ENCODE measurements at places on chromosomes 3 and 15. TPM values are rescaled to one million over a fixed set of nuclear protein-coding genes. Genes with fewer than 3 reads are reported as not detected.

Gene APH1B
- 11.7 TPM for total RNA-seq

Gene RPL4
- 3,009 TPM for total RNA-seq

Gene GOLGA6D
- not detected for total RNA-seq

Gene KCNAB1
- 4.8 TPM for total RNA-seq

Gene UBR1
- total RNA-seq, result 44.0 TPM

Gene TMEM207
- total RNA-seq, result not detected

Gene ACOX2
- 10.2 TPM for total RNA-seq

Gene AHSG
- total RNA-seq, result not detected

Gene SCN11A
- not detected for total RNA-seq

Gene KBTBD13
- total RNA-seq, result not detected

Gene ANKRD63
- not detected for total RNA-seq
